ENCODE measurements at places on chromosomes 13 and 19. TPM values are rescaled to one million over a fixed set of nuclear protein-coding genes. Genes with fewer than 3 reads are reported as not detected.
A peak's percentile ranks its signal among the peaks of the same experiment; 100 is the strongest.

The LEUTX gene
- total RNA-seq, result 1.6 TPM

The ARGLU1 gene
- total RNA-seq, result 129 TPM

The SIGLEC8 gene
- total RNA-seq, result not detected

The CEACAM4 gene
- not detected for total RNA-seq

The ENOX1 gene
- 8.7 TPM for total RNA-seq

The PPP2R1A gene
- 311 TPM for total RNA-seq

The ZNF439 gene
- 21.1 TPM for total RNA-seq

The ZNF442 gene
- total RNA-seq, result 1.2 TPM

DNA sequence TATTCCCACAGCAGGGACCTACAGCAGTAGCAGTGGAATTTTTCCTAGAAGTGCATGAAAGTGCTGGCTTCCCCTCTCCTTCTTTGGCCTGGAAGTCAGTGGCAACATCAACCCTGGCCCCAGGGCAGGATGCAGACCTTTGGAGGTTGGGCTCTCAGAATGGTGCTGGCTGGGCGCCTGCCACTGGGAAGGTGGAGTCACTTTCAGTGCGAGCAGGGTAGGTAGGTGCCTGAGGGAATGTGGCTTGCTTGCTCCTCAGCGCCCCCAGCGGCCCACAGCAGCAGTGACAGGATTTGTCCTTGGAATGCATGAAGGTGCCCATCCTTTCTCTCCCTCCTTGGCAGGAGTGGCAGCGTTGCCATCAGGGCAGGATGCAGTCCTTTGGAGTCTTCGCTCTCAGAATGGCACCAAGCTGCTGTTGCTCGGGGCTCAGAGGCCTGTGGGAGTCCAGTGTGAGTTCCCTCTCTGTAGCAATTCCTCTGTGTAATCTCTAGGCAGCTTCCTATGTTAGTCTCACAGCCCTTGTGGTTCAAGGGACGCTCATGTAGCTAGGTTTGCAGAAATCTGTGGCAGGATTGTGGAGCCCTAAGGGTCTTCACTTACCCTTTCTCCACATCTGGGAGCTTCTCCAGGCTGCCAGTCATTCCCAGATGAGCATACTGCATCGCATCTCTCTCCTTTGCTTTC is 354.4 kb upstream of the DACH1 start:
- DNase-seq, result peak; percentile 48

DNA sequence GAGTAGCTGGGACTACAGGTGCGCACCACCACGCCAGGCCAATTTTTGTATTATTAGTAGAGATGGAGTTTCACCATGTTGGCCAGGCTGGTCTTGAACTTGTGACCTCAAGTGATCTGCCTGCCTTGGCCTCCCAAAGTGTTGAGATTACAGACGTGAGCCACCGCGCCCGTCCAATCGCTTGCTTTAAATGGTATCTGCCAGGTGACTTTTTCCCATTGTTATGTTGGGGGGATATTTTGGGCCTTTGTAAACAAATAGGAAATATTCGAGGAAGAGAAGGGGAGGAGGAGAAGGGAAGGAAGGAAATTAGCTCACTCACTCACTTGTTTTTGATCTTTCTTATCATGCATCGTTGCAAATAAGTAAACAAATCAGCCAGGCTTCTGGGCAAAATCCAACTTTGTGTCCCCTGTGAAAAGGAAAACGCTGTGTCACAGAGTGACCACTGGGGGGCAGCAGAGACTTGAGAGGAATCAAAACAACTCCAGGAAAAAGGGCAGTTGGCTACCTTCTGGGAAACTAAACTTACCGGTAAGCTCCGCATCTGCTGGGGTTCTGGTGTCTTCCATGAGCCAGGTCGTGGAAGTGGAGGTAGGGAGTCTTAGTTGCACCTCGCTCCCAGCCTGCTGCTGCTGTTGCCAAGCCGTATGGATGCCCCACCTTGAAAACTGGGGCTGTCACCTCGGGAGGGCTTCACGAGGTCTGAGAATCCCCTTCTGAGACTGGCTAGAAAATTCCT is 9.3 kb upstream of the RANBP3 start:
- DNase-seq, result peak; percentile 81

DNA sequence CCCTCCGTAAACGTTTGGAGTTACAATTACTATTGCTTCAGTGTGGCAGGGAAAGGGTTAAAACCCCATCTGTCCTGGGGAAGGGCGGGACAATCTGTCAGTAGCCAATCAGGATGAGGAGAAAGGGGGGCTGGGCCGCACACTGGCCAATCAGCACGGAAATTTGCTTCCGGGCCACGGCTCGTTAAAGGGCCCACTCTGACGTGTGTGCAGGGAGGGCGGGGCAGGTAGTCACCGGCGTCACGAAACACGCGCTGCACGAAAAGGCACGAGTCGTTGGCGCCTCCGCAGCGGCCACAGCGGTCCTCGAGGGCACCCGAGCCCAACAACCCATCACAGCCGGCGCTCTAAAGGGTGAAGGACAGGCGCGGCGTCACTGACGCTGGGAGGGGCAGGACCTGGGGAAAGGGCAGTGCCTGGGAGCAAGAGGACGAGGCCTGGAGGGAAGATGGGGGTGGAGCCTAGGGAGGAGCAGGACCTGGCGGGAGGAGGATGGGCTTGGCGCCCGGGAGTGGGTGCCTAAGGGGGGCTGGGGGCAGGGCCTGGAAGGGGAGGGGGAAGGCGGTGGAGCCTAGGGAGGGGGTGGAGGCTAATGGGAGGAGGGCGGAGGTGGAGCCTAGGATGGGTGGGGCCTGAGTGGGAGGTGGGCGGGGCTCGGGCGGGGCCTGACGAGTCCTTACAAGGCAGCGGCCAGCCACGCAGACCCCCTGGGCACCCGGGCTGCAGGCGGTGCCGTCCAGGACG is 4.9 kb downstream of the ADAMTSL5 start:
- DNase-seq, result peak; percentile 91

GRCh38 chr13:99778500-99778899 is 193.1 kb downstream of the ZIC5 start:
- no peak for DNase-seq

DNA sequence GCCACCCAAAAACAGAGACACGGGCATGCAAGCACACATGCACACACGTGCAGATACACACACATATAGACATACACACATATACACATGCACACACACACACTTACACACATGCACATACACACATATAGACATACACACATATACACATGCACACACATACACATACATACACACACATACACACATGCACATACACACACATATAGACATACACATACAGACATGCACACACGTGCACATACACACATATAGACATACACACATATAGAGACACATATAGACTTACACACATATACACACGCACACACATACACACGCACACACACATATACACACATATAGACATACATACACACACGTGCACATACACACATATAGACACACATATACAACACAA is 92.1 kb downstream of the GADD45B start:
- no peak for DNase-seq

DNA sequence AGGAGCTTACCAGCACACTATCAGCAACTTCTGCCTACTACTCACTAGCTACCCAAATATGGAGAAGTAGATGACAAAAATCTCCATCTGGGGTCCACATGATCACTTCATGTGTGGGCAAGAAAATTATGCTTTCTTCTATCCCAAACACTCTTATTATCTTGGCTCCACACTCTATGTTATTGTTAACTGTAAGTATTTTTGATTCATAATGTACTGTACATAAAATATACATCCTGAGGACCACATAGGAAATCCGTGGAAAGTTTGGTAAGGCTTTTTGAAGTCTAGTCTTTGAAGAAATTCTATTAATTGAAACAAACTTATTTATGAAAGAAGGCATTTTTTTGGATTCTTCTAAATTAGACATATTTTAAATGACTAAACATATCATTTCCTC is 378.8 kb downstream of the DACH1 start:
- no peak for DNase-seq

DNA sequence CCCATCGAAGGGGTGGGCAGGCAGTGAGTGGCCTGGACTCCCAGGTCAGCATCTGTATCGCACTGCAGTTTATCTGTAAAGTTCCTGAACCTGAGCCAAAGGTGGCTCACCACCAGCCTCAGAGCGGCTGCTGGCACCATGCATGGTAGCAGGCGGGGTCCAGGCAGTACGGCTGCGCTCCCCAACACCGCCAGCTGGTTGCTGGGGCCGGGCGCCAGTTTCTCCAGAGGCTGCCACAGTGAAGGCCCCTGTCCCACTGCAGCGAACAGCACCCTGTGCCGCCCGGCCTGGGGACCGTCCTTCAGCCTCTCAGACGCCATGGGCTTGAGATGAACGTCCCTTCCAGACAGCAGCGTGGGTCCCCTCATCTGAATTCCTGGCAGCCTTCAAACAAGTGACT is 109.8 kb downstream of the KDM4B start:
- no peak for DNase-seq

DNA sequence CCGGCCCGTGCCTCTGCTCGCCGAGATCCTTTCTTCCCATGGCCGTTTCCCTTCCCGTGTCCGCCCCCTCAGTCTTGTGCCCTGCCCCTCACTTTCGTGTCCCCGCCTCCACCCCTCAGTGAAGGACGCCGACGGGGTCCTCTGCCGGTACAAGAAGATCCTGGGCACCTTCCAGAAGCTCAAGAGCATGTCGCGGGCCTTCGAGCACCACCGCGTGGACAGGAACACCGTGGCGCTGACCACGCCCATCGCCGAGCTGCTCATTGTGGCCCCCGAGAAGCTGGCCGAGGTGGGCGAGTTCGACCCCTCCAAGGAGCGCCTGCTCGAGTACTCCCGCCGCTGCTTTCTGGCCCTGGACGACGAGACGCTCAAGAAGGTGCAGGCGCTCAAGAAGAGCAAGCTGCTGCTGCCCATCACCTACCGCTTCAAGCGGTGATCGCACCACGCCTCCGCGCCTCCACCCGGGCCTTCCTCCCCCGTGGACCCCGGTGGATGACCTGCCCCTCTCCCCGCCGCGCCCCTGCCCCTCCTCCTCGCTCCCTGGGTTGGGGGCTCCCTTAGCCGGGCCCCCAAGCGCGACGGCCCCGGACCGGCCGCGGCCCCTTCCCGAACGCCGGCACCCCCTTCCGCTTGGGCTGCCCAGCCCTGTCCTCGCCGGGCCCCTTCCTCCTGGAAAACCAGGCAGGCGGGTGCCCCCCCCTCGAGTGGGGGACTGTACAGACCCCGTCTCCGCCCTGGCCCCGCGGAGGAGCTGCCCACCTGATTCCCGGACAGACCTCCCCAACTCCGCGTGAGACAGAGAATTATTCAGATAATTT is 2.3 kb upstream of the U2AF2 start:
- DNase-seq, result peak; percentile 33

DNA sequence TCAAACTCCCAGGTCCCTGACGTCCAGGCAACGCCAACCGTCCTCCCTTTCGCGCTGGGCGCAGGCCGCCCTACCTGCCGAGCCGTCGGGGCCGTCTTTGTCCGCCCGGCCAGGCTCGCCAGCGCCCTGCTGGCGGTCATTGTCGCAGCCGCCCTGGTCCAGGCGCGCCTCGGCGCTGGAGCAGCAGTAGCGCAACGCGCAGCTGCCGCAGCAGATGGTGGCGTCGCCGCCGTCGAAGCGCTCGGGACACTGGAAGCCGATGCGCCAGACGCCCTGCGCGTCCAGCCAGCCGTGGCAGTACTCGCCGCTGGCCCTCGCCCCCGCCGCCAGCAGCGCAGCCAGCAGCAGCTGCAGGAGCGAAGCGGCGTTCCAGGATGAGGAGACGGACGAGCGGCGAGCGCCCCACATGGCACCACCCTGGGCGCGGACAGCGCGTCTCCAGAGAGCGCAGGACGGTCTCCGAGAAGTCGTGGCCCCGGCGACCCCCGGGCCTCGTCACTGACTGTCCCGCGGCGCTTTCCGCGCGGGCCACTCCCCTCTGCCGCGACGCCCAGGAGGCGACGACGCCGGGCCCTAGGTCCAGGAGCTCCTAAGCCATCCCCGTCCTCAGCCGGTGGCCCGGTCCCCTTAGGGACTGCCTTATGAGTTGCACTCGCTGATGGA is 1.1 kb downstream of the SHISA2 start:
- peak; percentile 89 for DNase-seq

DNA sequence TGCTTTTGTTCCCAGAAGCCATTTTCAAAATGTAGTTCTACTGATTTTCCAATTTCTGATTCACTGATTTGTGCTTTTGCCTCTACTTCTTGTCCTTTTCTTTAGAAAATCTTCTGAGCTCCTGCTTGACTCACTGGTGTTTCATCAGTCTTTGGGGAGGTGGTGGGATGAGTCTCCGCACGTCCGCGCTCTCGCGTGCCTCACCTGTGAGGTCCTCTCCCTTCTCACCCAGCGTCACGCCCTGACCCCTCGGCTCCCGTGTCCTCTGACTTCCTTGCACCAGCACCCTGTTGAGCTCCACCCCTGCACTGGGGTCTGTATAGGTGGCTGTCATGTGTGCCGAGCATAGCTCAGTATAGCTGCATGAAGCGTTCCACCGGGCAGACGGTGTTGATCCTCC is 52.7 kb upstream of the MCF2L start:
- no peak for DNase-seq

DNA sequence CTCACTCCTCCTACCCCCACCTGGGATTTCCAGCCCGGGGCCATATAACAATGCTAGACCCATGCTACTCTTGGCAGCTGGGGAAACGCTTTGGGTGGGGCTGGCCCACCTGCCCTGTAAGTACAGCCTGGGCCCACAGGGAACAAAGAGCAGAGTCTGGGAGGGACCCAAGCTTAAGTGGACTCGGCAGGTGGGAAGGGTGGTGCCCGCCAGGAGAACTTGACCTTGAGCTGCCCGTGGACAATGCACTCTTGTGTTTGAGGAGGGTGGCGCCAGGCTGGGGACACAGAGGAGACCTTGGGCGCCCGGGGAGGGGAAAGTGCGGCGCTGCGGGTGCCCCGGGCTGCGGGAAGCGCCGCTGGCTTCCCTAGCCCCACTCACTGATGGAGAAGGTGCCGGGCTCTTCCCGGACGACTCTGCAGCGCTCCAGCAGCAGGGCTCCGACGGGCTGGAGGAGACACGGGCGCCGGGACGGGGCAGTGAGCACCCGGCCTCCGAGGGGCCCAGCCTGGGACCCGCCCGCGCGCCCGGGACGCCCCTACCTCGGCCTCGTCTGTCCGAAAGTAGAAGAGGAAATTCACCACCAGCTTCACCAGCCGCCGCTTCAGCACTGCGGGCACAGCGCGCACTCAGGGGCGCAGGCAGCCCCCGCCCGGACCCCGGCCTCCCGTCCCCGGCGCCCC is 607 bp downstream of the PLEKHJ1 start:
- DNase-seq, result peak; percentile 38

DNA sequence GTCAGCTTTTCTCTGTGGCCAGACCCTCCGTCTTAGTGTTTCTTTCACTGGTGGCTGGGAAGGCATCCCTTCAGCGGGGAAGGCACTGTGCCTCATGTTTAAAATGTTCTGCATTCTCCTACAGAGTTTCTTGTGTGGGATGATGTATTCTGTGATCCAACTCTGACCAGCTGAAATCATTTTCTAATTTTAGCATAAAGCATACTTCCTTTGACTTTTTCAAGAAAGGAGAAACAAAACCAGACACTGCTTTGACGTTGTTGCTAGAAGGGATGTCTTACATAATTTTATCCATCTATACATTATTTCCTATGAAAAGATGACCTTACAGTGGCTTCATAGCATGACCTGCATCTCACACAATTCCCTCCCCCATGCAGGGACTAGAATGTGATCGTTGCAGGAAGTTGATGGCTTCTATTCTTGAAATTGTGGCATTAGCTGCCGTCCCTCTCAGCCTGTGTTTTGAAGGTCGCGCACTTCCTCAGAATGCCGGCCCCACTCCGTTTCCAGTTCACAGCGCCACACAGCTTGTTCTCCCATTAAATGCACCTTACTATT is 38.6 kb upstream of the TEX29 start:
- DNase-seq, result no peak

GRCh38 chr19:6779206-6779605 is 6.7 kb downstream of the VAV1 start:
- no peak for DNase-seq

All from glutamatergic neuron (in vitro differentiated cells).